ENCODE measurements at places on chromosomes 2 and 18.

- no peak for DNase-seq
These were observed 494.6 kb upstream of the MYT1L start for GRCh38 chr2:2825516-2826208.

DNA sequence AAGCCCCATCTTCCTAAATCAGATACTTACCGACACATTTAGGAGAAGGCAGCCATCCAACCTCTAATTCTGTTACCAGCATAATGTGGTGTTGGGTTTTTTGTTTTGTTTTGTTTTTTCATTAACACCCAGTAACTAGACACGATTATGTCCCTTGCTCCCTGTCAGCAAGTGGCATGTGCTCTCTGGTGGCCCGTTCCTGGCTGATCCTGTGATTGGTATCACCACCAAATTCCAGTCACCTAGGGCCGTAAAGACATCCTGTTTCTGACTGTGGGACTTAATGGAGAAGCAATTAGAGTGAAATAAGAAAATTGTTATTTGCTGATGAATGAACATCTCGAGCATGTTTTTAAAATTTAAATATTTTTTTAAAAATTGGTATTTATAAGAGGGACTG, 5.9 kb upstream of the DLX1 start:
- no peak for DNase-seq

DNA sequence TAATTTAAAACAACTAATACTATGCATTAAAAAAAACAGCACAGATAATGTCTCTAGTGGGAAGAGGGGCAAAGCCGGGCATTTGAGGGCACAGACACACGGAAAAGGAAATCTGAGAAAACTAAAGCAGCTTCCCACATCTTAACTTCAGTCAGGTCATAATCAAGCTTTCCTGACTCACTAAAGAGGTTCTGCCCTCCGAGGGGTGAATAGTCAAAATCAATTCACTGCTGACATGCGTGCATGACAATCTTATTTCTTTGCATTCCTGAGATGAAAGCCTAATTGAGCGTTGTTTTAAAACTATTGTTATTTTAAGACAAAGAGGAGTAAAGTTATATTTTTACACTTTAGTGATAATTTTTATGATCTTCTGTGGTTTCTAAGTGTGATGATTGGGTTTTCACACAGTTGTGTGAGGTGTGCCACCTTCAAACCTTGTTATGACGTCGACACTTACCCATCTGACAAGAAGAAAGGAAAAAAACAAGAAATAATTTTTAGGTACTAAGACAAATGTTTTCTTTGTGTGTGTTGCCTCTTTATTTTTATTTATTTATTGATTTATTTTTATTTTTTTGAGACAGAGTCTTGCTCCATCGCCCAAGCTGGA, 90.9 kb downstream of the GATA6 start:
- DNase-seq, result no peak

- DNase-seq, result no peak
These were observed 190.5 kb downstream of the RND3 start for GRCh38 chr2:150296770-150297546.

DNA sequence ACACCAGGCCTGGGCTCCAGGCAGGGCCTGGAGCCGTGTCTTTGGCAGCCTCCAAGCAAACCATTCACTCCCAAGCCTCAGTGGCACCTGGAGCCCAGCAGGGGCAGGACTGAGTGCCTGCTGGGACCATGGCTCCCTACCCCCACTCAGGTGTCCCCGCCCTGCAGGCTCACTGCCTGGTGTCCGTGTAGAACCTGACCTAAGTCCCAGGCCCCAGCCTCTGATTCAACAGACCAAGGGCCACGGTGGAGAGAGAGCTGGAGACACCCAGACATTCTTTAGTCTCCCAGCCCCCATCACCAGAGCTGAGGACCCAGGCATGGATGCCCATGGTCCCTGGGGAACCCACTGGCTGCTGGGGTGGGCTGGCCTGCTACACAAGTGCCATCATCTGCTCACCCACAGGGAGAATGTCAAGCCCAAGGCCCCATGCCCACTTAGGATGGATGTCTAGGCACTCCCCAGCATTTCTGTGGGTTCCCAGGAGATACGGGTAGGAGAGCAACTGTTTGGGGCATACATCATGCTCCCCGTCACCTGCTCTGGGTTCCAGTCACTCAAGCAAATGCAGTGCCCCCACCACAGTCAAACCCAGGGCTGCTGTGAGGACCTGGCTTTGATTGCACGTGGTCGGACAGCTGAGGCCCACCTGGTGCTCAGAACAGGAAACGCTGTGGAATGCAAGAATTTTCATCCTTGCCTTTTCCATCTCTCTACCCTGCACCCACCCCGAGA, 42.9 kb upstream of the ATG16L1 start:
- no peak for DNase-seq

- DNase-seq, result no peak
These were observed 35.9 kb upstream of the KLF11 start for GRCh38 chr2:10007435-10007834.

DNA sequence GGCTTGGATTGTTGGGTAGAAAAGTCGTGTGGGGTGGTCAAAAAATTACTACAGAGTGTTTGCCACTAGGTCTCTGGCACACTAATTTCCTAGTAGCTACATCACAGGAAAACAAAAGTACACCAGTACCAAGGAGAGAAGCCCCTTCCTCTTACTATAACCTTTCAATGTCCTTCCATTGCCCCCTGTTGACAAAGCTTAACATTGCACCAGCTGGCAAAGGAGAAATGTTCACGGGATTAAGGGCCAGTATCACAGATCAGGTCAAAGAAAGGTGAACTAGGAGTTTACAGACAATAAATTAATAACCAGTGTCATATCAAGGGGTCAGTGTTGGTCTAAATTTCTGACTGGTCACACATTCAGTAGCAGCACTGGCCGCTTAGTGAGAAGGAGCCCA, 1139.6 kb upstream of the FAM98A start:
- no peak for DNase-seq

- no peak for DNase-seq
These were observed 8.3 kb downstream of the OSR1 start for GRCh38 chr2:19349911-19350677.

GRCh38 chr2:144605231-144605840, 85.4 kb upstream of the ZEB2 start:
- DNase-seq, result no peak

GRCh38 chr2:102792568-102793208, 30.9 kb downstream of the TMEM182 start:
- DNase-seq, result no peak

- DNase-seq, result no peak
These were observed 194.8 kb downstream of the ANAPC1 start for GRCh38 chr2:111689174-111689573.

DNA sequence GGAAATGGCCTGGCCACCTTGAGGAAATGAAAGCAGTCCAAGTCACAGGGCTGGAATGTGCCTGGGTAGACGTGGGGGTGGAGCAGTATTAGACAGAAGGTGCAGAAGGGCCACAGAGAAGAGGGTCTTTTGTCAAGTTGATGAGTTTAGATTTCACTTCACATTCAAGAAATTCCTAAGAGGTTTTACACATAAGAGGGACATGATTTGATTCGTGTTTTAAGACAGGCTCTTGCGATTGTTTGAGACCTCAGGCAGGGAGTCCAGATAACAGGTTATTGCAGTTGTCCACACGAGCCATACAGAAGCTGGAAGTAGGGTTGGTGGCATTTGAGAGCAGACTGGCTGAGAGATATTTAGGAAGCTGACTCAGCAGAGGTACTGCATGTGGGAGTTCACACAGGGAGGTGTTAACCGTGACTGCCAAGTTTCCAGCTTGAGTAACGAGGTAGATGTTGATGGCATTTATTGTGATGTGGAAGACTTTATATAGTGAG, 64.6 kb downstream of the NEB start:
- DNase-seq, result no peak

GRCh38 chr2:39511605-39512433, 74.7 kb upstream of the MAP4K3 start:
- no peak for DNase-seq

- no peak for DNase-seq
These were observed 616.6 kb upstream of the FSHR start for GRCh38 chr2:49770919-49771318.

GRCh38 chr2:62505109-62505749, 766 bp downstream of the TMEM17 start:
- no peak for DNase-seq

DNA sequence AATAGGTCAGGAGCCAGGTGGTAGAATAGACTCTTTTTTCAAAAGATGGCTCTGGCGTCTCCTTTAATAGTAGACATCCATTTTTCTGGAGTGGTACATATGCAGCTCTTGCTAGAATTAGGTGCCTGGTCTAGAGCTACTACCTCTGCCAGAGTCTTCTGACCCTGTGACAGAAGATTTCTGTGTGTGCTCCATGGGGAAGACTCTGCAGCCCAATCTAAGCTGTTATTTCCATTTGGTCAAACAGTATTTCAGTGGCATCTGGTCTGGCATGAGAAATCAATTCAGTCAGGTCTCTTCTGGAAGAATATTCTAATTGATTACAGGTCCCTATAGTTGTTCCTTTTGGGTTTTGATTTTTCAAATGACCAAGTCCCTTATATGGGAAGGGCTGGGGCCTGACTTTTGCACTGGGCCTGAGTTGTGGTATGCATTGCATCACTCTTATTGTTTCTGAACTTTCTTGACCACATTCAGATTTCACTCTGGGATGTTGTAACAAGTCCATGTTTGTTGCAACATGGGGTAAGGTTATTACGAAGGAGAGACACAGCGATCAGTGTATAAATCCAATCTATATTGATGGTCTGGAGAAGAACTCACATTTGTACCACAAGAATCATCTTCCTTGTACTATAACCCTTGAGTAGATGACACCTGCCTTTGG, 12.1 kb downstream of the MXD1 start:
- no peak for DNase-seq

- DNase-seq, result no peak
These were observed 35.7 kb downstream of the STK39 start for GRCh38 chr2:168211664-168212163.

GRCh38 chr2:111975053-111975552, 76.7 kb downstream of the MERTK start:
- DNase-seq, result peak; percentile 100

- DNase-seq, result no peak
These were observed 236.0 kb downstream of the DOK6 start for GRCh38 chr18:69636529-69637301.

GRCh38 chr2:181462033-181462432, 4.8 kb downstream of the ITGA4 start:
- no peak for DNase-seq

- DNase-seq, result no peak
These were observed 294.5 kb downstream of the CCDC178 start for GRCh38 chr18:33146014-33146413.

DNA sequence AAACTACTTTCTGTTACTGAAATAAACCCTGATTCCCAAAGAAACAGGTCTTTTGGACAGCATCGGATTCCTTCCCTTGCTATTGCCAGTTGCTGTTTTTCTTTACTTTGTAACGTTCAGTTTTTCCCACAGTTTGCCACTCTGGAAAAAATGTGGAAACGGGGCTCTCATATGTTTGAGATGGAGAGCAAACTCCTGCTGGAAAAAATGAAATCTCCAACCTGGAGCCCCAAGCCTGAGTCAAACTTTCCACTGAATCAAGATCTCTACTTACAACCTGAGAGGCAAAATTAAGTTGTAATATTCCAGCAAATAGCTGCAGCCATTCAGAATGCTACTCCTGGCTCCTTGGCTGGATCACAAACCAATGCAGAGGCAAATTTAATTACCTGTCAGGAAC, 270.7 kb downstream of the SRBD1 start:
- no peak for DNase-seq

DNA sequence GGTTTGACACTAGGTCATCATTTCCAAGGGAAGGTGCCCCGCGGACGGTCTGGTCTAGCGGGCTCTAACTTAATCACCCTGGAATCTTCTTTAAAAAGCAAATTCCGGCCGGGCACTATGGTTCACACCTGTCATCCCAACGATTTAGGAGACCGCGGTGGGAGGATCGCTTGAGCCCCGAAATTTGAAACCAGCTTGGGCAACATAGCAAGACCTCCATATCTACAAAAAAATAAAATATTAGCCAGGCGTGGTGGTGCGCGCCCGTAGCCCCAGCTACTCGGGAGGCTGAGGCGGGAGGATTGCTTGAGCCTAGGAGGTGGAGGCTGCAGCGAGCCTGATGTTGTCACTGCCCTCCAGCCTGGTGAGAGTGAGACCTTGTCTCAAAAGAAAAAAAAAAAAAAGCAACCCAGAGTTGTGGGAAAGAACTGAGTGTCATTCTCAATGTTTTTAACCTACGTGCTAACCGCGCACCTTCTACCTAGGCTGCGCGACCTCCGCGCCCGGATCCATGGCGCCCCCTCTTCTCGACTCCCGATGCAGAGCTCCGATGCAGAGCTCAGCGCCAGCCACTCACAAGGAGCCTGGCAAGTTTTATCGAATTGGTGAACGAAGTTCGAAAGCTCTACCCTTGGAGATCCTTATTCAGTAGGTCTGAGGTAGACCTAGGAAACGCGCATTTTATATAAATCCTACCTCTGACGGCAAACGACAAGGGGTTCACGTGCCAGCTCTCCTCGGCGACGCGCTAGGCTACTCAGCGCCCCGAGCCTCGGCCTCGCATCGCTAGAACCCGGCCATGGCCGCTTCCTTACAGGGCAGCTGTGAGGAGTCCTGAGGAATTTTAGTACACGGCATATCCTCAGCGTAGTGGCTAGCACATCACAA, 888 bp upstream of the TWSG1 start:
- no peak for DNase-seq

- DNase-seq, result no peak
These were observed 71.9 kb downstream of the ALPK2 start for GRCh38 chr18:58557008-58557435.

GRCh38 chr2:192002418-192002817, 155.5 kb upstream of the CAVIN2 start:
- DNase-seq, result no peak

DNA sequence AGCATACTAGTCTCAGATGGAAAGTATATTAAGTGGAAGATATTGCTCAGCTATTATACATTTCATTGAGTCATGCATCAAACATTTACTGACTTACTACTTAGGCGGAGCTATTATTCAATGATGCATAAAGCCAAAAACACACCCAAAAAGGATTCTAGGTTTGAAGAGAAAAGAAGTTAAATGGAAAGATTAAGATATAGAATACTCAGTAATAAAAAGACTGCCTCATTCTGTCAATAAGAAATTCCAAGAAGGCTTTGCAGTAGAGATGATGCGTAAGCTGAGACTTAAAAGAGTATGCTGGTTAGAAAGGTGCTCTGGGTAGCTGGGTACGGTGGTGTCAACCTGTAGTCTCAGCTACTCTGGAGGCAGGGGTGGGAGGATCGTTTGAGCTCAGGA, 27.6 kb downstream of the STK17B start:
- no peak for DNase-seq

GRCh38 chr2:169623235-169623634, 39.1 kb downstream of the PPIG start:
- no peak for DNase-seq

DNA sequence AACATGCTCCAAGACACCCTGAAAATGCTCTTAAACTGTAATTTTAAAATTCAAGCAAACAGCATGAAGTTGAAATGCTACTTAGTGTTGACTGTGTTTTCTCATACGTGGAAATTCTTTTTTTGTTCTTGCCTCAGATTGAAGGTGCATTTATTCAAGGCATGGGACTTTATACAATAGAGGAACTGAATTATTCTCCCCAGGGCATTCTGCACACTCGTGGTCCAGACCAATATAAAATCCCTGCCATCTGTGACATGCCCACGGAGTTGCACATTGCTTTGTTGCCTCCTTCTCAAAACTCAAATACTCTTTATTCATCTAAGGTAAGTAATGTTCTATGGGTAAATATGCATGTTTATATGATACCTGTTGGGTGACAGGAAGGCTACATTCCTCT, 82.7 kb downstream of the AOX1 start:
- DNase-seq, result no peak

GRCh38 chr2:191404568-191404991, 159.4 kb downstream of the MYO1B start:
- DNase-seq, result peak; percentile 8

- DNase-seq, result no peak
These were observed 332.9 kb downstream of the EIPR1 start for GRCh38 chr2:3044587-3045317.

Measured in HS-27A (cell line).